ENCODE measurements at places on chromosomes 3 and 15.
A peak's percentile ranks its signal among the peaks of the same experiment; 100 is the strongest.

GRCh38 chr3:190150681-190151080, 30.0 kb upstream of the P3H2 start:
- no peak for DNase-seq

- peak; percentile 82 for DNase-seq
Measured at GRCh38 chr15:98647774-98648653, at the start of gene IGF1R. IGF1R (plus strand) TSS chr15:98648539; CDS start chr15:98649582, 1,043 bp downstream.

GRCh38 chr3:121817753-121818152, 17.1 kb downstream of the IQCB1 start:
- DNase-seq = no peak

DNA sequence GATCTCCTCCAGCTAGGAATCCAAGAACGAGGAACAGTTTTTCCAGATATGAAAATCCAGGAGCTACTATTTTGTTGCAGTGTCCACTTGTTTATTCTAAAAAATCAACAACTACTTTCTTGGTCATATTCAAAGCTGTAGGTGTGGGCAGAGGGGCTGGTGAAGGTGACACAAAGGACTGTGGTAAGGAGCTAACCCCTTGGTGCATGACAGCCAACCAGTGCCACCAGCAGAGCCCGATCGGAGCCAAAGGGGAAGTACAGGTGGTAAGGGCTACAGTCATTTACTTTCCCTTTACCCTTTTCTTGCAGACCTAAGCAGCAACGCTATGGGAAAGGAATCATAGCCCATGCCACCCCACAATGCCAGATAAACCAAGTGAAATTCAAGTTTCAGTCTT, 30.7 kb downstream of the PLA1A start:
- no peak for DNase-seq

GRCh38 chr3:194711913-194712312, 26.2 kb downstream of the FAM43A start:
- DNase-seq = no peak

- DNase-seq = no peak
Measured at GRCh38 chr15:99409560-99409959, 156.2 kb upstream of the MEF2A start.

GRCh38 chr3:11197484-11197883, 43.2 kb downstream of the HRH1 start:
- no peak for DNase-seq

GRCh38 chr15:83327041-83327440, 42.6 kb upstream of the BNC1 start:
- DNase-seq = no peak

- DNase-seq = peak; percentile 2
Measured at GRCh38 chr3:151328298-151328995, 902 bp downstream of the P2RY13 start.

DNA sequence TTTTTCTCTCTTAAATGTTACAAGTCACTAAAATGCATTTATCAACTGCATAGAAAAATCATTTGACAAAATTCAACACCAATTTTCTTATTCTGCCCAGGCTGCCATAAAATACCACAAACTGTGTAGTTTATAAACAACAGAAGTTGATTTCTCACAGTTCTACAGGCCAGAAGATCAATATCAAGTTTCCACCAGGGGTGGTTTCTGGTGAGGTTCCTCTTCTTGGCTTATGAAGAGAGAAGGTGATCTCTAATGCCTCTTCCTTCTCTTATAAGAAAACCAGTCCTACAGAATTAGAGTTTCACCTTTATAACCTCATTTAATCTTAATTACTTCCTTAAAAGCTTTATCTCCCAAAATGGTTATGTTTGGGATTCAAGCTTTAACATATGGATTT, 10.9 kb upstream of the CD200R1L start:
- DNase-seq = no peak

- DNase-seq = no peak
Measured at GRCh38 chr3:41178576-41178975, 20.7 kb upstream of the CTNNB1 start.

GRCh38 chr3:56693750-56694149, 10.7 kb upstream of the TASOR start:
- no peak for DNase-seq

Data from CD8-positive, alpha-beta memory T cell (primary cell).